NCI-H524 (cell line): ENCODE measurements at places on chromosomes 1 and 21.

GRCh38 chr1:63557365-63557987 lies 34.2 kb downstream of the EFCAB7 start:
- DNase-seq: no peak

- no peak for DNase-seq
Measured at GRCh38 chr1:210981490-210981889, 152.5 kb downstream of the KCNH1 start.

- no peak for DNase-seq
Measured at GRCh38 chr1:2255420-2256369, 27.6 kb downstream of the SKI start.

- no peak for DNase-seq
Measured at GRCh38 chr1:154855186-154855851, 14.8 kb downstream of the KCNN3 start.

DNA sequence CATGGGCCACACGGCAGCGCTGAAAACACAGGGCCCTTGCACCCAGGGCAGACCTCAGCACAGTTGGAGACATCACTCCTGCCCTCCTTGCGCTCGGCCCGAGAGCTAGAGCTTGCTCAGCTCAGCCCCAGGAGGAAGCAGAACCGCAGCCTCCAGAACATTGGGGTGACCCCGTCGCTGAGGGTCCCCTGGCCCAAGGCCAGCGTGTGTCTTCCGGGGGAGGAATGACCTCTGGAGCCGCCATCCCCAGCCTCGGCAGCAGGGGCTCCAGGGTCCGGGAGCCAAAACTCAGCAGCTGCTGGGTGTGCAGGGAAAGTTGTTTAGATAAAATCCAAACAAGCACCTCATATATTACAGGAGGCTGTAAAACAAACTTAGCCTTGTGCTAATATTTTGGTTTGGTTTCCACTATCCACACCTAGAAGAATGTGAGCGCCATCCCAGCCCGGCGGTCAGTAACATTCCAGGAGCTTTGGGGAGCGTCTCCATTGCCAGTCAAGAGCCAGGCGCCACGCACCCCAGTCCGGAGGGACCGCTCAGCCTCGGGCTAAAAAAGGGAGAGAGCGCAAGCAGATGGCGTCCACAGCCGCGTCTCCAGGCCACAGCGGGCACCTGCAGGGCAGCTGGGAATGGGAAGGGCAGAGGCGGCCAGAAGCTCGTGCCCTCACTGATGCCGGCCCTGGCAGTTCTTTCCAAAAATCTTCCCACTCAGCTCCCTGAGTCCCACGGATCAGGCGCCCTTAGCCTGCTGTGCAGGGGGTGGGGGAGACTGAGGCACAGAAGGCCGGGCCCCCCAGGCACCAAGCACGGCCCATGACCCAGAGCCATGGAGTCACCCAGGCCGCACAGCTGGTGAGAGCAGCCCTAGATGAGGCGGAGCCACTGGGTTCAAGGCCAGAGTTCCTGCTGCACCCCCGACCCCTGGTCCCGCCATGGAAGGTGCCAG lies 52.0 kb downstream of the SLX9 start:
- no peak for DNase-seq

GRCh38 chr1:206923009-206923960 lies 1.5 kb upstream of the FCMR start:
- no peak for DNase-seq

DNA sequence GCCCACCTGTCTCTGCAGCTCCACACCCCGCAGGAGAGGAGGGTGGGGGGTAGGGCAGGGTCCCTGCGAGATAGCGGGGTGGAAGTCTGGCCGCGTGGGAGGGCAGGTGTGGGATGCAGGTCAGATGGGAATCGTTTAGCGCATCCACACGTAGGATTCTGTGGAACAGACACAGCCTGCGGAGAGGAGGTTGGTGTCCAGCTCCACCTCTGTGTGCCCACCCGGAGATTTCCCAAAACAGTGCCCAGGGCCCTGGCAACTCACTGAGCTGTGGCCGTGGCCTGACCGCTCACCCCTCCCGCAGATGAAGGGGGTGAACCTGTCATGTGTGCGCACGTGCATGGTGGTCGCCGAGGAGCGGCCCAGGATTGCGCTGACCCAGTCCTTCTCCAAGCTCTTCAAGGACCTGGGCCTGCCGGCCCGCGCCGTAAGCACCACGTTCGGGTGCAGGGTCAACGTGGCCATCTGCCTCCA lies 46.9 kb downstream of the S100B start:
- no peak for DNase-seq

- DNase-seq: no peak
Measured at GRCh38 chr21:21051109-21052055, 53.2 kb downstream of the NCAM2 start.

- no peak for DNase-seq
Measured at GRCh38 chr21:38751379-38752050, 54.2 kb upstream of the ETS2 start.

GRCh38 chr1:79215311-79215710 lies 208.8 kb upstream of the ADGRL4 start:
- no peak for DNase-seq
